ENCODE measurements at places on chromosomes 5 and 9.

GRCh38 chr5:135181653-135182052, 147.6 kb upstream of the PITX1 start:
- no peak for DNase-seq

DNA sequence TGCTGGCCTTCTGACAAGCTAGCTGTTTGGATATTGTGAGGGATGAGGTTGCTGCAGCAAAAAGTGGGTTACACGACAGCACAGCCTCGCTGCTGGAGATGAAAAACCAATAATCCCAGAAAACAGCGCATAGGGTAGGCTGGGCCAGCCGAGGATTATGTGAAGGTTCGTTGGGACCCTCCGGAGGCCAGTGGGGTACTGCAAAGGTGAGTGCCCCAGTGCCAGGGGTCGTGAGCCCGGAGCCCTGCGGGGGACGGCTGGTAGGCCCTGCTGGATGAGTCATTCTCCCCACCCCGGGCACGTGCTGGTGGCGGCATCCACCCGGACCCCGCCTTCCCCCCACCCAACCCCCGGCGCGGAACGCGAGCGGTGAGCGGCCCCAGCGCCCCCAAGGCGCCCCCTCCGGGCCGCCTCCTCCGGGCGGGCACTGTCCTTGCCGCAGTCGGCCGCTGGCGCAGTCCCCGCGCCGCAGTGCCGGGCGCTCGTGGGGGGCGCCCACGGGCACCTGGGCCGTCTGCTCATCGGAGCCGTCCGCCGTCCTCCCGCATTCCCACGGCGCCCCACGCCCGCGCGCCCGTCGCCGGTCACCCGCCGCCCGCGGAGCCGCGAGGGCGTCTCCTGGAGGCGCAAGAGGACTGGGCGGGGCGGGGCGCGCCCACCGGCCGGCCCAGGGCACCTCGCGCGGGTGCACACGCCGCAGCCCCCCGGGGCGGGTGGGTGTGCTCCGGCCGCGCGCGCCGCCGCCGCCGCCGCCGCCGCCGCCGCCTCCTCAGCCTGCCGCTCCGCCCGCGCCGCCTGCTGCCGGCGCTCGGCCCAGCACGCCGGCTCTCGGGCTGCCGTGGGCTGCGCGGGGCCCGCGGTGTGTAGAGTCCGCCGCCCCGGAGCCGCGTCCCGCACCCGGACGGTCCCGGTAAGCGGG, at the start of gene PHF24:
Gene PHF24, plus strand, starts transcription at position 794 of the 919 bp plus-strand sequence. CDS start 13,014 bp downstream, outside the sequence.
- DNase-seq = no peak

- no peak for DNase-seq
Measured at GRCh38 chr5:131481569-131481968, 153.5 kb downstream of the RAPGEF6 start.

GRCh38 chr9:28249424-28249823, 676.1 kb upstream of the C9orf72 start:
- no peak for DNase-seq

DNA sequence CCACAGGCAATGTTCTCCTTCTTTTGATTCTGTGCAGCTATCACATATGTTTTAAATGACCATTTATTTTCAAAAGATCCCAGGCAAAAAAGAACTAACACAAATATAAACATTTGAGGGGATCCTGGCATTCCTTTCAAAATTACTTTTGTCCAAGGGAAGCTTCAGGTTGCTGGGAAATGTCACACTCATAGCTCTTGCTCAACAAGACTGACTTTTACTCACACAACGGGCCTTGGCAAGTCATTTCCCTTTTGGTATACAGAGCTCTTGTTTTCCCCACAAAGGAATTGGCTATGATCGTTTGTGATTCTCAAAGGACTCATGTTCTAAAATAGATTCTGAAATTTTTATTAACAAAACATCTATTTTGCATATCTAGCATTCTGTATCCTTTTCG, 4.5 kb upstream of the PALM2AKAP2 start:
- no peak for DNase-seq

GRCh38 chr5:126189862-126190261, 233.3 kb upstream of the GRAMD2B start:
- no peak for DNase-seq

- no peak for DNase-seq
Measured at GRCh38 chr5:101045689-101046088, 142.6 kb upstream of the ST8SIA4 start.

DNA sequence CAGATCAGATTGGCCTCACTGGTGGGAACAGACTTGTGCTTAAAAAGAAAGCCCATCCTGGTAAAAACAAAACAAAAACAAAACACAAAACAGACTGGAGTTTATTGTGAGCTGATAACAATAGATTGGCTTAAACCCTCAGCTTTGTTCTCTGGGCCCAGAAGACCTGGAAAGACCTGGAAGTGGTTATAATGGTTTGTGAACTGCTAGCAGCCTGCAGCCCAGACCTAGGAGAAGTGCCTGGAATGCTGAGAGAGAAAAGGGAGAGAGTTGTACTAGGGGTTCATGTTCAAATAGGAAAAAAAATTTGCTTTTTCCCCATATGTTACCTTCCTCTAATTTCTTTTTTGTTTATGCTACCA, 396.6 kb downstream of the DMAC1 start:
- no peak for DNase-seq

- DNase-seq = no peak
Measured at GRCh38 chr9:34500623-34501267, 22.0 kb downstream of the ENHO start.

- DNase-seq = no peak
Measured at GRCh38 chr5:108924457-108924961, 176.8 kb downstream of the FER start.

- DNase-seq = no peak
Measured at GRCh38 chr5:60487885-60488442, 212.0 kb downstream of the DEPDC1B start.

- no peak for DNase-seq
Measured at GRCh38 chr5:111680737-111681413, 76.1 kb downstream of the NREP start.

- no peak for DNase-seq
Measured at GRCh38 chr5:72611118-72611730, 104.0 kb upstream of the ZNF366 start.

DNA sequence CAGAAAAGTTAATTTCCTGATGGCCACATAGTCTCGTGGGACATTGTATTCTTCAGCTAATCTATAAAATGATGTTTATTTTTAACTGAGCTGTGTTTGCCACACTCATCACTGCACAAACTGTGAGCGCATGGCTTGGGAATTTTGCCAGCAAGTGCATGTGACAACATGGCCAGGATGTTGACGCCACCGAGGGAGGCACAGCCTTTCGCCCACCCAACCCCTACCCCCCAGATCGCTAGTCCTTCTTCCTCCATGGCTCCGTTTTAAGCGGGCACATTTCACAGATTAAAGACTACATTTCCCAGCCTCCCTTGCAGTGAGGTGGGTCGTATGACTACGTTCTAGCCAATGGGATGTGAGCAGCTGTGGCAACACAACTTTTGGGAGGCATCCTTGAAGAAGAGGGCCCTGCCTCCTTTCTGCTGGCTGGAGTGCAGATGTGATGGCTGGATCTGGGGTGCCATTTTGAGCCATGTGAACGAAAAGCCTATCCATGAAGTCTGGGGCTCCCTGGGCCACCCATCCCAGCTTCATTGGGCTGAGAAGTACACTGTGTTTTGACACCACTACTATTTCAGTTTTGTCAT, 7.9 kb downstream of the NRARP start:
- DNase-seq = no peak

GRCh38 chr5:87282269-87282668, 14.6 kb downstream of the RASA1 start:
- no peak for DNase-seq

- DNase-seq = no peak
Measured at GRCh38 chr5:604391-604831, 7.7 kb upstream of the CEP72 start.

GRCh38 chr5:169656125-169656901, 19.2 kb downstream of the DOCK2 start:
- no peak for DNase-seq

GRCh38 chr9:127862075-127863011, 7.9 kb upstream of the ENG start:
- DNase-seq = no peak

DNA sequence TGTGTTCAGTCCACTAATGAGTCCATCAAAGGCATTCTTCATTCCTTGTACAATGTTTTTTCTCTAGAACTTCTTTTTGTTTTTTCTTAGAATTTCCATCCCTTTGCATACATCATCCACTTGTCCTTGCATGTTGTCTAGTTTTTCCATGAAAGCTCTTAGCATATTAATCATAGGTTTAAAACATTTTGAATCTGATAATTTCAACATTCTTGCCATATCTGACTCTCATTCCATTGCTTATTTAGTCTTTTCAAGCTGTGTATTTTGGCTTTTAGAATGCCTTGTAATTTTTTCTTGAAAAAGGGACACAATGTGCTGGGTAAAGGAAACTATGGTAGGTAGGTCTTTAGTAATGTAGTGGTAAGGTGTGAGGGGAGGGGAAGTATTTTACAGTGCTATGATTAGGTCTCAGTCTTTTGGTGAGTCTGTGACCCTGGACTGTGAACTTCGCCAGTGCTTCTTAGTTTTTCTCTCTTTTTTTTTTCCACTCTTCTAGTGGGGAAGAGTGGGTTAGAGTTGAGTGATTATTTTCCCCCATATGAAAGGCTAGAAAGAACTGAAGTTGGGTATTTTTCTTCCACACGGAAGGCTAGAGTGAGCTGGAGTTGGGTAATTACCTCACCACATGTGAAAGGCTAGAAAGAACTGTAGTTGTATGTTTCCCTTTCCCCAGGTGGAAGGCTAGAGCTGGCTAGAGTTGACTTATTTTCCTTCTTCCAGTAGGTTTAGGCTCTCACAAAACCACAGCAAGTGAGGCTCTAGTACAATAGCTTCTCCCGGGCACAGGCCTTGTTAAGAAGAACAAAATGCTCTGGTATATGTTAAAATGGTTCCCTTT, 172.1 kb downstream of the SNX18 start:
- DNase-seq = no peak

DNA sequence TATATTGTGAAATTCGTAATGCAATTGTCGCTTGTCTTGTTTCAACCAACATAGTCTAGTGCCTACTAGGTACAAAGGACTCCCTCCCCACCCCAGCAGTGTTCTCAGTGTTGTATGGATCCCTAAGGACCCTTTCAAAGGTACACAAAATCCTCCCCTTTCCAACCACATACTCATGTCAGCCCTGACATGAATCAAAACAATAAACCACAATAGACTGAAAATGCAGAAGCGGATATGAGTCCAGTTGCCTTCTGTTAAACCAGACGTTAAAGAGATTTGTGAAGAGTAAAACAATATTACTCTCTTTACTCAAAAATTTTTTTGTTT, 82.4 kb upstream of the IFNK start:
- no peak for DNase-seq

- DNase-seq = no peak
Measured at GRCh38 chr9:25412646-25413045, 265.6 kb downstream of the TUSC1 start.

DNA sequence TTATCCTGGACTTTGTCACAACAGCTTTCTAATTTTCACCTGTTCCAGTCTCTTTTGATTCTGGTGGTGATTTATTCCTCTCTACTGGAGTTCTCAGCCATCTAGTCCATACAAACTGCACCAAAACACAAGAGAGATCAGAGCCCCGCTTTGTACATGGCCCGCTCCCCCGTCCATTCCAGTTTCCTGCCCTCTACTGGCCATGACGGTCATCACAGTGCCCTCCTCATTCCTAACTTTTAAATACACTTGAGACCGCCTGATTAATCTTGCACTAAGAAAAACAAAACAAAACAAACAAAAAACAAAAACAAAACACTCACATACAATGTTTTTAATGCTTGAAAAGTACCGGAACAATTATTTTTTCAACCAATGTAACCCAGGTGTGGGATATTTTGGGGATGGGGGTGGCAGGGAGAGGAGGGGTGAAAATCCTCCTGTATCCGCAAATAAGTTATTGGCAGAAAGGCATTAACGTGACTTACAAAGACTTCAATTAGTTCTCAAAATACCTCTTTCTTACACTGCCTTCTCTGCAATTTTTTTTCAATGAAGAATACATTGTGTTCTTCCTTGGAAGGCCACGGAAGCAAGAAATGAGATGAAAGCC, 84.8 kb upstream of the PAM start:
- no peak for DNase-seq

DNA sequence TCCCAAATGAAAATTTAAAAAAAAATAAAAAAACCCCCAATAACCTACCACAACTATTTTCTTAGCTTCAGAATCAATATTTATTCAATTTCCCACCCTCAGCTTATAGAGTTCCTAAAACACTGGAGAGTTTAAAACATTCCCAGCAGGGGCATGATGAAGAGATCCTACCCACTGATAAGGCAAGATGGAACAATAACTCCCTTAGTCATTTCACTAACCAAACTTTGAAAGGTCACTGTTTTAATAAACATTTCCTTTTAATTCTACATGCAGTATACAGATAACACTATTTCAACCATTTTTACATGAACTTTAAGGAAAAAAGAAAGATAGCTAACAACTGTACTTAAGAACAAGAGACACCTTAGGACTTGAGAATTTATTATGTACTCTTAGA, 34.9 kb upstream of the ACOT12 start:
- DNase-seq = no peak

DNA sequence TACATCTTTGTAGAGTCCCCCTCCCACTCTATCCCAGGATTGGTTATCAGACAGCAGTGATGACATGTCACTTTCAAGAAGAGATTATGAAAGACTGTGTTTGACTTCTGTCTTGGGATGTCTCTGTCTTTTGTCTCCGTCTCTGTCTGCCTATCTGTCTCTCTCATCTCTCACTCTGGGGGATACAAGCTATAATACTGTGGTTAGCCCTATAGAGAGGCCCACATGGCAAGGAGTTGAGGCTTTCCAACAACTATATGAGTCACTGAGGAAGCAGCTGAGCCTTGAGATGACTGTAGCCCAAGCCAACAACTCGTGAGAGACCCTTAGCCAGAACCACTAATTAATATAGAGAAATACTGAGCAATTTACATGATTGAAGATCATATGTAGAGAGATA, 284.8 kb downstream of the PDE4D start:
- no peak for DNase-seq

GRCh38 chr5:158635565-158635964, 464.2 kb downstream of the EBF1 start:
- no peak for DNase-seq

GRCh38 chr9:125922854-125923253, 175.7 kb downstream of the PBX3 start:
- no peak for DNase-seq

DNA sequence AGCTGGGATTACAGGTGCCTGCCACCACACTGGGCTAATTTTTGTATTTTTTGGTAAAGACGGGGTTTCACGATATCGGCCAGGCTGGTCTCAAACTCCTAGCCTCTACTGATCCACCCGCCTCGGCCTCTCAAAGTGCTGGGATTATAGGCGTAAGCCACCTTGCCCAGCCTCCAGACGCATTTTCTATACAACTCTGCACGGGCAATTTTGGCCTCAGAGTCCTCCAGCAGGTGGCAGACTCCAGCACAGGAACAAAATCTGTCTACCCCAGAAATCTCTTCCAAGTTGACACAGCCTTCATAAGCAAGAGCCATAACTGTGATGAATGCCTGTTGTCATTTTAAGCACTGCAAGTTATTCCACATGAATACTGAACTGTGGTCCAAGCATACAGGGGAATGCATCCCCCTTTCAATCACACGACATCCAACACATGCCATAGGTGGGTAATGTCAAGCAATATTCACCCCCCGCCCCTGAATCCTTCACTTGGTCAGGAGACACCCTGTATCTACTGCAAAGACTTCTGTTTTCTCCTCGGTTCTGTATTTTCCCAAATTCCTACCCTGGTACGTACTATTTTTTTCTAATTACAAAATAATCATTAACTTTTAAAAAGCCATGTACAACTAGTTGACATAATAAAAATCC, 50.8 kb downstream of the ALDH7A1 start:
- no peak for DNase-seq
